Activated CD4-positive, alpha-beta T cell treated with anti-CD3 and anti-CD28 coated beads for 24 hours (primary cell): ENCODE measurements at places on chromosomes 12 and 14.

GRCh38 chr14:88044444-88044758 is 39.5 kb downstream of the GPR65 start:
- no peak for DNase-seq

DNA sequence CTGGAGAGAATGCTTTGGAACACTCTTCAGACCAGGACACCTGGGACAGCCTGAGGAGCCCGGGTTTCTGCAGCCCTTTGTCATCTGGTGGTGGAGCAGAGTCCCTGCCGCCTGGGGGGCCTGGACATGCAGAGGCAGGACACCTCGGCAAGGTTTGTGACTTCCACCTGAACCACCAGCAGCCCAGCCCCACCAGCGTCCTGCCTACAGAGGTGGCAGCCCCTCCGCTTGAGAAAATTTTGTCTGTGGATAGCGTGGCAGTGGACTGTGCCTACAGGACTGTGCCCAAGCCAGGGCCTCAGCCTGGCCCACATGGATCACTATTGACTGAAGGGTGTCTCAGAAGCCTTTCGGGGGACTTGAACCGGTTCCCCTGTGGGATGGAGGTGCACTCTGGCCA is 21.1 kb downstream of the CINP start:
- no peak for DNase-seq

GRCh38 chr14:68580671-68581070 is 212.2 kb downstream of the ZFP36L1 start:
- no peak for DNase-seq

DNA sequence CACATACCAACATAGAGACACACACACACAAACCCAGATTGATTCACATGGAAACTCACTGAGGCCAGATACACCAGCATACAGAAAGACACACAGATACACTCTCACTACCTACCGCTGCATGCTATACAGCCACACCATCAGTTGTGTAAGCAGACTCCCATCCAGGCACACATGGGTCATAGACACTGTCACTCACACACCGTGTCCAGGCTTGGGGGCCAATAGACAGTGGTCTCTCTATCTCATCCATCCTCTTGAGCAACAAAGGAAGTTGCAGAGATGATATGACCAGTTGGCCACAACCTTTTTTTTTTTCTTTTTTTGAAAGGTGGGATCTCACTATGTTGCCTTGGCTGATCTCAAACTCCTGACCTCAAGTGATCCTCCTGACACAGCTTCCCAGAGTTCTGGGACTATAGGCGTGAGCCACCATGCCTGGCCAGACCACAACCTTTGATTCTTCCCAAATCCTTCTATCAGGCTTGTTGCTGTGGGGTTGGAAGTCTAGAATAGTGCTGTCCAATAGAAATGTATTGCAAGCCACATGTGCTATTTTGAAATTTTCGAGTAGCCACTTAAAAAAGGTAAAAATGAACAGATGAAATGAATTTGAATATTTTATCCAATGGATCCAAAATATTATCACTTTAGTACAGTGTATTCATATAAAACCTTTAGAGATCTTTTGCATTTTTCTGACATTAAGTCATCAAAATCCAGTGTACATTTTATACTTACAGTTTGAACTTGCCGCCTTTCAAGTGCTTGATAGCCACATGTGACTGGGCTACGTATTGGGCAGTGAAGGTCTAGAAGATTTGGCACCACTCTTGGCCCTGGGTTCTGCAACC is 7.4 kb downstream of the LRP1-AS start:
- no peak for DNase-seq

GRCh38 chr12:42612231-42612613 is 22.7 kb upstream of the PRICKLE1 start:
- no peak for DNase-seq

- DNase-seq, result no peak
These were observed 171.5 kb downstream of the ASCL1 start for GRCh38 chr12:103128862-103129501.

- DNase-seq, result no peak
These were observed 95.1 kb upstream of the ARID2 start for GRCh38 chr12:45634273-45634917.

DNA sequence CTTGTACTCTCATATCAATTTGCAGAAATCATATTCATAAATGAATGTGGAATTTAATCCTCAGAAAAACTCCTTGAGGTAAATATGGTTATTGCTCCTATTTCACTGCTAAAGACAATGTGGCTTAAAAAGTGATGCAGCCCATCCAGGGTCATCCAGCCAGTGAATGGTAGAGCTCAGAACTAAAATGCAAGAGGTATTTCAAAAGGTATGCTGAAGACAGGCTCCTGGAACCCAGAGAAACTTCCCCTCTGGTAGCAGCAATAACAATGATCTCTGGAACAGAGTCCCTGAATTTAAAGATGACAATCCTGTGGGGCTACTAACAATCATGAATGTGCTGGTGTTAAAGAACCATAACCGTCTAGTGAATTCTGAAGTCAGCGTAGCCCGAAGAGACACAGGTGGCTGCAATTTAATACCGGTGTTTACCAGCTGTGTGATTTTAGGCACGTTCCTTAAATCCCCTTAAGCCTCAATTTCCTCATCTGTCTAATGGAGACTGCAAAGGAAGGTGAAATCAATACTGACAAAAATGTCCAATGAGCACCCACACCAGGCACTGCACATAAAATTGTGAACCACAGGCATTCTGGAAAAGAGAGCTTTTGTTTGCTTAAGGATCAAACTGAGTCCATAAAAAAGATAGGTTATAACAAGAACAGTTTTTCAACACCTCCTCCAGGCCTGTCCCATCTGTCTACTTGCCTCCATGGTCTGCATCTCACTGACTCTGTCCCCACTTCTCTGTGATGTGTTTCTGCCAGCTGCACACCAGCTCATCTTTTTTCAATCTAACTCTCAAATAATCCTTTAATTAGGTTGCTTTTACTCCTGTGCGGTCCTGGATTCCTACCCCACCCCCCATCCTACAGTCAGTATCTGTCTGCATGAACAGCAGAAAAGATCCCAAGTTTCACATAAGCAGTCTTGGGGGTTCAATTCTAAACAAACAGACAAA is 10.5 kb downstream of the TM7SF3 start:
- DNase-seq, result no peak

DNA sequence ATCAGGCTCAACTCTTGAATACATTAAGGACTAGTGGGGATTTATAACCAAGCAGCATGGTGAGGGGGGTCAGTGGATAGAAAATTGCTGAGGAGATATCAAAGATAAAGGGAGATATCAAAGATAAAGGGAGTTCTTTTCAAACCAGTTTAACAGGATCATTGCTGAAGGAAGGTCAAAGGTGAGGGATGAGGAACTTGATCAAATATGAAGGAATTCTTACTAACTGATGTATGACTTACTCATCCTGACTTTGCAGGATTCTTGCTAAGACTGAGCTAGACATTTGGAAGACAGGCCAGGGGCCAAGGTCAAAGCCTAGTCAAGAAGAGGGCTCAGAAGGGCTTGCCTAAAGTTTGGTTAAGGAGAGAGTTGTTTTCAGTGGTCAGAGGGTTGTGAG is 4.8 kb downstream of the ABHD4 start:
- DNase-seq, result no peak

GRCh38 chr12:93184672-93185368 is 192.9 kb upstream of the NUDT4 start:
- DNase-seq, result no peak

GRCh38 chr12:31984806-31985591 is 25.8 kb downstream of the RESF1 start:
- DNase-seq, result no peak

DNA sequence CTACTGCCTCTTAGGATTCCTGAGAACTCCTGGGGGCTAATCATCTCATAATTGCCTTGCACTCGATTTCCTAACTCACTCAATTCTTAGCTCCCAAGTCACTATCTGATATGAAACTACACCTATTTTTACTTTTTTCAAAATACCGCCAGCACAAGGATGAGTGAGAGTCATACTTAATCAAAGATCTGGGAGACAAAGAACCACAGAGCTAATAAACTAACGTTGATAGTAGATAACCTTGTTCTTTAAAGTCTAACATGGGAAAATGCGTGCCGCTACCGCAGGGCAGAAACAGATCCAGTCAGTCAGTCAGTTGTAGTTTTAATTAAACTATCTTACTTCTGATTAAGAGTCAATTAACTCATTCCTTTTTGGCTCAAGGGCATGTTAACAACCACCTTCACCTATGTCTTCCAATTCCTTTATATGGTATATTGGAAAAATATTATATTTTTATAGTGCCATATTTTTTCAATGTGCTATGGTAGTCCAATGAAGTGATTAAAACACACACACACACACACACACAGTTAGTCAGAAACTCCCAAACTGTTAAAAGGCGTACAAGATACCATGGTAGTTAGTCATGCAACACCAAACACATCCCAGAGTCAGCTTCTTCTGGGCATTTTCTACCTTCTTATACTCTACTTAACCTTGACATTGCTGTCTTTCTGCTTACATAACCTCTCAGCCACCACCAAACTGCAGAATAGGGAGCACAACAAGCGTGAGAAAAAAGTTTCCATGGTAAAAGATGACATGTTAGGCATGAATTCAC is 114.0 kb downstream of the KLHL28 start:
- no peak for DNase-seq

GRCh38 chr12:126055521-126055920 is 990.3 kb downstream of the AACS start:
- DNase-seq, result no peak

- no peak for DNase-seq
These were observed 214.1 kb upstream of the PLEKHG7 start for GRCh38 chr12:92488735-92489134.

DNA sequence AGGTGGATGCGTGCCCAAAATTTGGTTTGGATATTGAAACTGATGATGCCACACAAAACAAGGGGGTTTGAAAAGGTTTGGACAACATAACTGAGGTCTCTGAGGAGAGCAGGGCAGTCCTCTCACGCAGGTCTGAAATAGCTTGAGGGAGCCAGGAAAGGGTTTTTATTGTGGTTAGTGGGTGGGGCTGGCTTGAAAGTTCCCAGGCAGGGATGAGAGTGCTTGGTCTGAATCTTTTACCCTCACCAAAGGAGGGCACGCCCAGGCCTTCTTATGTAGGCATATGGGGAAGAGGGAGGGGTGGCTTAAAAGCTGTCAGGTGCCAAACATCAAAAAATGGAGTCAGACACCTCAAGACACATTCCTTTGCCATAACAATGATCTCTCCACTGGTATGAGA is 493.1 kb upstream of the CCDC196 start:
- DNase-seq, result no peak

- DNase-seq, result no peak
These were observed 39.3 kb downstream of the SRRM4 start for GRCh38 chr12:119020406-119021360.

GRCh38 chr12:83197483-83197914 is 510.8 kb downstream of the TMTC2 start:
- DNase-seq, result no peak

DNA sequence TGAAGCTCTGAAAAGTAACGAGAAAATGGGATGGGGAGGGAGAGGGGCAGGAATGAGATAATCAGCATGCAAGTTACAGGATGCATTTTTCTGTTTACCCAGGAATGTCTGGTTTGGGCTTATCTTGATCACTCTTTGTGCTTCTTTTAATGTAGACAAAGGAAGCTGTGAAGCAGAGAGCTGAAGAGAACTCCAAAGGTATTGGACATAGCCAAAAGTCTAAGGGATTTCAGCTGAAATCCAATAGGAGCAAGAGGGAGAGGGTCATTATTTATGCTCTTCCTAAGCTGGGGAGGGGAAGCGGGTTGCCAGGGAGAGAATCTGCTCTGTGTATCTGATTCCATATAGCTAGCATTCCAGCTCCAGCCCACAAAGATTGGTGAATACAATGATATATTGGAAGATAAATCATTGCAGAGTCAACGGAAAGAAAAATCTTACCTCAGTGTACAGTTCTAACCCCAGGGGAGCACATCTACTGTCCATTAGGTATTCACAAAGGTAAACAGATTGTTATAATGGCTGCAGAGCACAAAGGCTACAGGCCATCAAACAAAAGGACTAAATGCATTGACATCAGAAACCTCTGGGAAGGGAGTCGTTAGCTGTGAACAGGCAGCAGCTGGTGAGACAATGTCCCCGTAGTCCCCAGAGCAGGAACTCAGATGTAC is 61.0 kb upstream of the PELI2 start:
- DNase-seq, result no peak

DNA sequence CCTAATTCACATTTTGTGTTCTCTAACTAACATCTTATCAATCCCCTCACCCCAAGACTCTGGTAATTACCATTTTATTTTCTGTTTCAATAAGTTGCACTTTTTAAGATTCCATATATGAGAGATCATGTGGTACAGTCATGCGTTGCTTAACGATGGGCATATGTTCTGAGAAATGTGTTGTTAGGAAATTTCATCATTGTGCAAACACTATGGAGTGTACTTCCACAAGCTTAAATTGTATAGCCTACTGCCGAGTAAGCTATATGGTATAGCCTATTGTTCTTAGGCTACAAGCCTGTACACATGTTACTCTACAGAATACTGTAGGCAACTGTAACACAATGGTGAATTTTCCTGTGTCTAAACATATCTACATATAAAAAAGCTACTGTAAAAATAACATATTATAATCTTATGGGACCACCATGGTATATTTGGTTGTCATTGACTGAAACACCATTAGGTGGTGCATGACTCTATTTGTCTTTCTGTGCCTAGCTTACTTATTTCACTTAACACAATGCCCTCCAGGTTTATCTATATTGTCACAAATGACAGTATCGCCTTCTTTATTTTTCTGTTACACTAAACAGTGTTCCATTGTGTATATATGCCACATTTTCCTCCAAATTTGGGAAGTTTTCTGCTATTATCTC is 473.4 kb upstream of the LMO3 start:
- DNase-seq, result no peak

DNA sequence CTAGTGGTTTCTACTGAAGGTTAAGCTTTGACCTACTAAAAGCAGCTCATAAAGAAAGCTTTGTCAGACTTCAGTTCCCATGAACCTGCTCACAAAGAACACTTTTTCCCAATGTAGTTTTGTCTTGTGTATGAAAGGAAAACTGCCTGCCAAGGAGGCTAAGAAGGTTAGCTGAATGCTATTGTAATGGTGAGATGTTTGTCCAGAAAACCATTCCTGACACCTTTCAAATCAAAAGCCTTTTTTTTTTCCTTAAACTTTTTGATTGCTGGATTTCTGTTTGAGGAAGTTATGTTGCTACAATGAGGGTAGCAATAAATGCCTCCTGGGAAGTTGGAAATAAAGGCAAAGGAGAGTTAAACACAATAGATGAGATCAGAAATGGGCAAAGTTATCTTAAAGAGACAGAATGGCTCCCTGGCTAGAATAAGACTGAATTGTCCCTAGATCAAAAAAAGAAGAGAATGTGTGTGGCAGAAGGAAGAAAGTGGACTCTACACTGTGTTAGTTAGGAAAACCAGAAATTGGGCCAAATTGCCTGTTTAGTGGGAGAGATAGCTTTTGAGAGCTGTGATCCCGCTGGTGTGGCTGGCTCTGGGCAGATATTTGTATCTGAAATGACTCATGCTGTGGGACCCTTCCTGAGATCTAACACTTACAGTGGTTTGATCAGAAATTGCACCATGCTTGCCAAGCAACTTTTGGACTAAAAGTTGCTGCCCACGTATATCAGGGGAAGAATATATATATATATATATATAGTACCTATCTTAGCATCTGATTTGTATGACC is 27.5 kb downstream of the TECPR2 start:
- no peak for DNase-seq

GRCh38 chr12:72502546-72502945 is 230.4 kb downstream of the TRHDE start:
- DNase-seq, result no peak
